ENCODE measurements at places on chromosomes 1 and 21.

GRCh38 chr1:241825581-241825980 is 22.4 kb upstream of the EXO1 start:
- DNase-seq: no peak

- no peak for DNase-seq
Measured at GRCh38 chr1:48250572-48250971, 28.1 kb downstream of the SLC5A9 start.

- no peak for DNase-seq
Measured at GRCh38 chr1:156689953-156690674, 12.9 kb upstream of the NES start.

DNA sequence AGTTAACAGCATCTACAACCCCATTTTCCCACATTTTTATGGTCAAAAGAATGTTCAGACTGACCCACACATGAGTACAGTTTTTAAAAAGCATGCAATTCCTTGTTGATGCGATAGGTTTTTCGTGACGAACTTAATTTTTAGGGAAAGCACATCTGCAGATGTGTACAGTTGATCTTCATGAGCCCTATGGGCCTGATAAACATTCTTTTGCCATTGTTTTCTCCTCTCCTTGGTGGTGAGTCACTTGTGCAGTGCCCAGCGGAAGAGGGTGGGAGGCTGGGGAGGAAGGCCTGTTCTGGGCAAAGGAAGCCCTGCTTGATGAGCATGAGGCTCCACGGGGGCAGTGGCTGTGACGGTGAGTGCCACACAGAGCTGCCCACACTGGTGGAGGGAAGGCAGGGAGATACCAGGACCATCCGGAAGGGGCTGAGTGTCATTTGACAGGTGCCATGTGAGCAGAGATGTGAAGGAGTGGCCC is 5.3 kb downstream of the ARF1 start:
- DNase-seq: no peak

DNA sequence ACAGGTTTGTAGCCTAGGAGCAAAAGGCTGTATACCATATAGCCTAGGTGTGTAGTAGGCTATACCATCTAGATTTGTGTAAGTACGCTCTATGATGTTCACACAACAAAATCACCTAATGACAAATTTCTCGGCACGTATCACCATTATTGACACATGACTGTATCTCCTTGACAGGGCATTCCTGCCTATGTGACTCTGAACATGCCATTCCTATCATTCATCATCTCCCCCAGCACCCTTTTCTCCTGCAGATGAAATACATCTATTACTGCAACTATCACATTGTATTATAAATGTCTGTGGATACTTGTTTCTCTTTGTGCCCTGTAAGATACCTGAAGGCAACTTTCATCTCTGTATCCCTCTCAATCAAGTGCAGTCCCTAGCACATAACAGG is 29.9 kb downstream of the TP53BP2 start:
- DNase-seq: no peak

- DNase-seq: no peak
Measured at GRCh38 chr1:194485432-194485831, 1299.0 kb upstream of the B3GALT2 start.
